ENCODE measurements at places on chromosomes 13 and 19.

GRCh38 chr13:25380082-25380481, 8.3 kb downstream of the ATP8A2 start:
- no peak for DNase-seq

DNA sequence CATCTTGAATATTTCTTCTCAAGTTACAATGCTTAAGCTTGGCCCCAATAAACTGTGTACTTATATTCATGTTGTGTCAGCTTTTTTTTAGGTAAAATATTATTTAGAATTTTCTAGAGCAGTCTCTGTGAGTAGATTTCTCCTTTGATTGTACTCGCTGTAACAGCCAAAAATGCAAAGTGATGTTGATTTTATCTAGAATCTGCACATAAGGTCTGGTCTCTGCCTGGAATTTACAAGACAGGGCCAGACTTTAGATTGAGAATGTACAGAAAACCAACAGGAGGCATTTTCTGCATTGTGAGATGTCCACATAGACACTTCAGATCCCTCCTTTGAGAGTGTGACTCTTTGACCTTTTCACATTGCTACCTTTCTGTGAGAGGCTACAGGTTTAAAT, 43.1 kb upstream of the ZNF681 start:
- DNase-seq, result no peak

- no peak for DNase-seq
Observed at GRCh38 chr19:18392926-18393325, 4.5 kb downstream of the LRRC25 start.

GRCh38 chr19:3369337-3370213, 3.2 kb downstream of the NFIC start:
- DNase-seq, result no peak

GRCh38 chr13:95512957-95513356, 39.6 kb upstream of the CLDN10 start:
- DNase-seq, result no peak

DNA sequence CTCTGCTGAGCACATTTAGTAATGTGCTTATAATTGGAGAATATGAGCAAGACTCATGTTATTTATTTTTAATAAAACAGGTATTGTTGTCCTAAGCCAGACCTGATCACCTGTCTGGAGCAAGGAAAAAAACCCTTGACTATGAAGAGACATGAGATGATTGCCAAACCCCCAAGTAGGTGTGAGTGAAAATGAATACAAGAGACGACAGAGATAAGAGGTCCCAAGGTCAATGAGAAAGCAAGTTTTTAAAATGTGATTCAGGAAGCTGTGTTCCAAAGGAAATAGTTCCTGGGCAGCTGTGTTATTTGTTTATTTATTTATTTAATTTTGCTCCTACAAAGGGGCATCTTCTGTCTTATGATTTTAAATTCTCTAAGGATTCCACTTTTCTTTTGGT, 83.1 kb downstream of the ZNF486 start:
- no peak for DNase-seq

DNA sequence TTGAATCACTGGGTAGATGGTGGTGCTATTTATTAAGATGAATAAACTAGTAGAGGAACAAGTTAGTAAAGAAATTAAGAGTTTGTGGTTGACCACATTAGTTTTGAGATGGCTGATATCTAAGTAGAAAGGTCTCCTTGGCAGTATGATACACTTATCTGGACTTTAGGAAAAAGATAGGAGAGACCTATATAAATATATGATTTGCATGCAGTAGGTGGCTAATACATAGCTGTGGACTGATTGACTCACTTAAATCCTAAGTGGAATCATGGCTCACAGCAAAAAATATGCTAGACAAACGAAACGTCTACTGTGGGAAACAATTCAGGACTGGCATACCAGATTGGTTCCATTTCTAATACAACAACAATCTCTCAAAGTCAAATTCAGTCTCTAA, 92.0 kb downstream of the CAB39L start:
- no peak for DNase-seq

GRCh38 chr13:44833139-44833538, 156.1 kb downstream of the NUFIP1 start:
- DNase-seq, result no peak

DNA sequence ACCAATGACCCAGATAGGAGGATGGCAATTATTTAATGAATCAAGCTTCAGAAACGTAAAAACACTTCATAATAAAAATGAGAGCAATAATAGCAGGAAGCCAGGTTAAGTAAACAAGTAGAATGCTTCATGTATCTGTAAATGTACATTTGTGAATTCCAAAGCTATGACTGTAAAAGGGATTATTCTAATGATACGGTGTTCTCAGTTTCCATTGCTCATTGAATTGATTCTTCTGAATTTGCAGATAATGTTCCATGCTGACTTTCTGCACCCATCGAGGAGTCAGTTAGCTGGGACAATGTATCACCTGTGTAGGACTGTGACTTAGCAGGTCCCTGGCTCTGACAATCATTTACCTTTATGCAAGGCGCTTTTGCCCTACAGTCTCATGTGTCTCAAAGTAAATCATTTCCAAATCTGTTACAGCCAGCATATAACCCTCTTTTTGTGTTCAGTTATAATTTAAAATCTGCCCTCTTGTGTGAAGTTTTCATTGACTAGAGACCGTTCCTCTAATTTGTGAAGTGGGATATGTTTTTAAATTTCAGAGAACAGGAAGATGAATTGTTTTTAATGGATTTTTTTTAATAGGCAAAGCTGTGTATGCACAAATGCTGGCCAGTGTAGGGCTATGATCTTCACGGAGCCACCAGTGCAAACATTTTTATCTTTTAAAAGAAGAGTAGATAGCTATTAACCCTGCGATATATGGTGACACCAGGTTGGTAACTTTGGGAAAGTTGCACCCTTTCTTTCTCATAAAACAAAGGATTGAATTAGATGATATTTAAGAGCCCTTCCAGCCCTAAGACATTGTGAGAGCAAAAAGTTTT, 267.1 kb downstream of the KLF5 start:
- DNase-seq, result no peak

- peak; percentile 28 for DNase-seq
Observed at GRCh38 chr19:5621311-5621944, 1.1 kb downstream of the SAFB2 start.

GRCh38 chr13:74743992-74744391, 609.8 kb upstream of the KLF12 start:
- DNase-seq, result no peak

GRCh38 chr13:41312176-41312500, 1.1 kb downstream of the NAA16 start:
- DNase-seq, result peak; percentile 14

DNA sequence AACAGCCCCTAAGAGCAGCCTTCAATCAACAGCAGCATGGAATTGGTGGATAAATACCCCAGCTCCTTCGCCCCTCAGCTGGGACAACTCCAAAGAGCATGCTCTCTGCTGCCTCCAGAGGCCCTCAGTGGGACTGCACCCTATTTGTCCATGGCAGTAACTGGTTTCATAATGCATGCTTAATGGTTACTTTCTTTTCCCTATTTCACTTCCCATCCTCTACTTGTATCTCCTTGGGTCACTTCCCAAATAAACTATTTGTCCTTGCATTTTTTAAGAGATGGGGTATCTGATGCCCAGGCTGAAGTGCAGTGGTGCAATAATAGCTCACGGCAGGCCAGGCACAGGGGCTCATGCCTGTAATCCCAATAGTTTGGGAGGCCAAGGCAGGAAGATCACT, 13.5 kb upstream of the TPM4 start:
- DNase-seq, result no peak

- no peak for DNase-seq
Observed at GRCh38 chr13:85469320-85469719, 329.9 kb downstream of the SLITRK6 start.

- DNase-seq, result no peak
Observed at GRCh38 chr19:30070968-30071632, 129.1 kb downstream of the URI1 start.

DNA sequence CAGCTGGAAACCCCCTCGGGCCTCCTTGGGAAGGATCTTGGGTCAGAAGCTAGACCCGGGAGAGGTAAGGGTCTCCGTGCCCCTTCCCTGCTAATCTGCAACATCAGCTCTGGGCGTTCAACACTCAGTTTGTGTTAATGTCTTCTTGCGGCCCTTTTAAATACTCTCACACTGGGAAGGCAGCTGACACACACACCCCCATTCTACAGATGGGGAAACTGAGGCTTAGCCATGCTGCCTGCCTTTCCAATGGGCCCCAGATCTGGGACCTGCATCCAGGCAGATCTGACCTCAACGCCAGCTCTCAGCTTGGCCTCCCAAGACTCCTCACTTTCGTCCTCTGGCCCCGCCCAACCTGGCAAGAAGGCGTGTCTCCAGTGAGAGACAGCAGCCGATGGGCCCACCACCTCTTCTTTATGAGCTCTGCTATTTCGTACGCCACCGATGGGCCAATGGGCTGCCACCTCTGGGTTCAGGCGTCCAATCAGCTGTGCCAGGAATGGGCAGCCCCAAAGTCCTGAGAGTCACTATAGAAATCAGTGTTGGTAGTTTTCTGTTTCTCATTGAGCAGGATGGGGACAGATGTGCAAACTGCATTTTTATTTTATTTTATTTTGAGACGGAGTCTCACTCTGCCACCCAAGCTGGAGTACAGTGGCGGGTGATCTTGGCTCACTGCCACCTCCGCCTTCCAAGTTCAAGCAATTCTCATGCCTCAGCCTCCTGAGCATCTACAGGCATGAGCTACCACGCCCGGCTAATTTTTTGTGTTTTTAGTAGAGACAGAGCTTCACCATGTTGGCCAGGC, 43.8 kb downstream of the DNM2 start:
- no peak for DNase-seq

GRCh38 chr19:18791315-18791678, 192 bp upstream of the COMP start:
- DNase-seq, result no peak

GRCh38 chr19:6826281-6826920, 53.9 kb downstream of the VAV1 start:
- no peak for DNase-seq

DNA sequence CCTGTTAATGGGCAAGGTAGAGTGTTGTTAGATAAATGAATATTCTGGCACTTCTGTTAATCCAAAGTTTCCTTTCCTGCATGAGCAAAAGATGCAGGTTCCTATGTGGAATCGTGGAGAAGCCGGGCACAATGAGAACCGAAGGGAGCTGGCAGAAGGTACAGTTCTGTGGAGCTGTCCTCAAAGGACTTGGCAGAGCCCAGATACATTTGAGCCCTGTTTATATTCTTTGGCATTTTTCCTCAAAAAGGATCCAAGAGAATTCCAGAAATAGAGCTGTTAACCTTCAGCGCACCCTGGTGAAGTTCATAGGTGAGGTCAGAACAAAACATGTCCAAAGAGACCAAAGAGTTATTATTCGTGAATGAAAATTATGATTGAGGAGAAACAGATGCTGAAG, 4.0 kb upstream of the DLEU7 start:
- DNase-seq, result no peak

DNA sequence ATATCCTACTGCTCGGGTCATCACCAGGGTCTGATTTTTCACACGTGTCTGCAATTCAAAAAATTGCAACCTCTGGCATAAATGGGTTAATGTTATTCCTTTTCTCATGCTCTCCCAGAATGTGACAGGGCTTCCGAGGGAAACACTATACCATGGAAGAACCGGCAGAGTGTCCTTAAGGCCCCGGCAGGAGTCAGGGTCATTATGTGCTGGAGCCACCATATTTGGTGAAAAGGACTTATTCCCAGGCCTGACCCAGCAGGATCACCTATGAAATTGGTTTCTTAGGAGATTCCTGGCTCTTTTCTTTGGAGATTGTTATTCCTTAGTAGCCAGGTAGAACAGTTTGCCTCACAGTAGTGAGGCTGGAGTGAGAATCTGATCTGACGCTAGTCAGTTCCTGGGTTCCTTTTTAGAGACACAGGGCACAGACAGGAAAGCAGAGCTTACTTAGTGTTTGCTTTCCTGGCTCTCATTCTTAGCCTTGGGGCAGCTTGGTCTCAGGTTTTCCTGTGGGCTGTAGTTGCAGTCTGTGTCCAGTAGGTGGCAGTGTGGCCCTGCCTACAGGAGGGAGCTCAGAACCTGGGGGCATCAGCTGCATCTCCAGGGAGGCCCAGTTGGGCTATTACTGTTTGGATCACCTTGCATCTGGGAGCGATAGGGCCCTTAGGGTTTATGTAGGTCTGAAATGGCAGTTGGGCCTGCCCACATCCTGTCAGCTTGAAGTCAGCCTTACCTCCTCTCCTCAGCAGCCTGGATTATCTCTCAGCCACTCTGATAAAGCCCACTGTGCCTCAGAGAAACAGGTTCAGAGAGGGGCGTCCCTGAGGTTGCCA, 12.4 kb downstream of the SNRNP70 start:
- peak; percentile 80 for DNase-seq

DNA sequence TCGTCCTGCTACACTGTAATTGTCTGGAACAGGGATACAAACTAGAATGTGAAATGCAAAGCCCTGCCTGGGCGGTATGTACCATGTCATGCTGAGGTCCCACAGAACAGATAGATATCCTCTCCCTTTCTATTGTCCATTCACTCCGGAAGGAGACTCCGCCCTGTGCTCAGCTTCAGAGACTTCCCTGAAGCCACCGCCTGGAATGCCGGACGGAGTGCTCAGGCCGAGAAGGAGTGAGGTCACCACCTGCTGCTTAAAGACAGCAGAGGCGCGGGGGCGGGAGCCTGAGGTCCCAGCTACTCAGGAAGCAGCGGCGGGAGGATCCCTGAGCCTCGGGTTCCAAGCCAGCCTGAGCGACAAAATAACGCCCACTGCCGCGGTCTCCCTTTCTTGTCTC, 890 bp upstream of the ZNF611 start:
- no peak for DNase-seq

DNA sequence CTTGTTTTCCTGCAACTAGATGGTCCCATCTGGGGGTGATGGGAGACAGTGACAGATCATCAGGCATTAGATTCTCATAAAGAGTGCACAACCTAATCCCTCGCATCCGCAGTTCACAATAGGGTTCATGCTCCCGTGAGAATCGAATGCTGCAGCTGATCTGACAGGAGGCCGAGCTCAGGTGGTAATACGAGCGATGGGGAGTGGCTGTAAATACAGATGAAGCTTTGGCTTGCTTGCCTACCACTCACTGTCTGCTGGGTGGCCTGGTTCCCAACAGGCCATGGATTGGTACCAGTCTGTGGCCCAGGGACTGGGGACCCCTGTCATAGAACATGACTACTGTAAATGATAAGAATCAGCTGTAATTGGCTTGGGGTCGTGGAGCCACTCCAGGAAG, 28.0 kb downstream of the WDR88 start:
- no peak for DNase-seq
